Amniotic stem cell (primary cell): ENCODE measurements at places on chromosomes 2 and 18.

- no peak for DNase-seq
Measured at GRCh38 chr2:217611056-217611455, 391.7 kb downstream of the TNS1 start.

GRCh38 chr2:148643421-148643820 lies 1.1 kb upstream of the EPC2 start:
- DNase-seq, result no peak

GRCh38 chr18:6602365-6602764 lies 127.2 kb upstream of the ARHGAP28 start:
- DNase-seq, result no peak

- DNase-seq, result no peak
Measured at GRCh38 chr2:145421841-145422240, 901.9 kb upstream of the ZEB2 start.

GRCh38 chr2:19473350-19473749 lies 114.9 kb upstream of the OSR1 start:
- no peak for DNase-seq

- DNase-seq, result peak; percentile 54
Measured at GRCh38 chr2:74003494-74004211, 18.9 kb downstream of the TET3 start.

GRCh38 chr2:232541961-232542714 lies 2.6 kb downstream of the CHRNG start:
- no peak for DNase-seq

- DNase-seq, result peak; percentile 25
Measured at GRCh38 chr2:74261204-74261864, 62.9 kb downstream of the MTHFD2 start.

DNA sequence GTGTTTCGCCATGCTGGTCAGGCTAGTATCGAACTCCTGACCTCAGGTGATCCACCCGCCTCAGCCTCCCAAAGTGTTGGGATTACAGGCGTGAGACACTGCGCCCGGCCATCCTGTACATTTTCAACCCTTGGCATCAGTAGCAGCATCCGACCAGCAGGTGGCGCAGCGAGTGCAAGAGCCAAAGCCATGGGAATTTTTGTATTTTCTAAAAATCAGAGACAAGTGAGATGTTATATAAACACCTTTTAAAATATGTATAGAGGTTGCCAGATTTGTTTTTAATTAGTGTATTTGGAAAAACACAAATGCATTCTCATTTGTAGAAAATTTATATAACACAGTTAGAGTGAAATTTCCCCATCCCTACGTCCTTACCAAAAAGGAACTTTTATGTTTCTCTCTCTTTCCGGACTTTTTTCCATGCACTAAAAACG lies 36.8 kb downstream of the MOGAT1 start:
- DNase-seq, result peak; percentile 67

- no peak for DNase-seq
Measured at GRCh38 chr2:39581866-39582265, 83.9 kb upstream of the TMEM178A start.

DNA sequence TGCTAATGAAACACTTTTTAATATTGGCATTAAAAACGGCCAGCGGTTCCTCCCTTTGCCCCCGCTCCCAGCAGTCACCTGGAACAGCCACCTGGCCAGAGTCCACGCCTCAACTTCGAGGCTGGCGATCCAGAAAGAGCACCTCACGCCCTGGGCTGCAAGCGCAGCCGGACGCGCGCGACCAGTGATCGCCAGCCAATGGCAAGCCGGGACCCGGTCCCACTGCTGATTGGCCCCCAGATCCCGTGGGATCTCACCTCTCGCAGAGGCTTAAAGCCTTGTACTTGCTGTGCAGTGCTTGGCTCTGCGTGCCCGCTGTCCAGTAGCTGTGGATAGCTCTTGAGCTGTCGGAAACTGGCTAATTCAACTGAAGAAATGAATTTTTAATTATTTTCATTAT lies 4.1 kb upstream of the RBM45 start:
- no peak for DNase-seq

GRCh38 chr2:65204461-65205210 lies 23.0 kb upstream of the ACTR2 start:
- no peak for DNase-seq

DNA sequence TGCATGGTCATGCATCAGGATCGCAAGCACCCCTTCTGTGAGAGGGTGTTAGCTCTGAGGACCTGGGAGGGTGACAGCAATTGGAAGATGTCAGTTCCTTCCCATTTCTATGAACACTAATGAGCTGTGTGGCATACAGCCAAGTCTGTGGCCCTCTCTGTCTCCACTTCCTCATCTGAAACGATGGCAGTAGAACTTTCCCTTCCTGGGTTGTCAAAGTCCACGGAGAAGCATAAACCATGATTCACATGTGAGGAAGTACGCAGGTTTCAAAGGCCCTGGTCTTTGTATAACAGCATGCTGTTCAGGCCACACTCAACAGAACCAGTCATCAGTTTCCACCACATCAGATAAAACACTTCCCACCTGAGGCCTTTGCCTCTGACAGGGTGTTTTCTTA lies 167.4 kb upstream of the RAB6C start:
- no peak for DNase-seq

DNA sequence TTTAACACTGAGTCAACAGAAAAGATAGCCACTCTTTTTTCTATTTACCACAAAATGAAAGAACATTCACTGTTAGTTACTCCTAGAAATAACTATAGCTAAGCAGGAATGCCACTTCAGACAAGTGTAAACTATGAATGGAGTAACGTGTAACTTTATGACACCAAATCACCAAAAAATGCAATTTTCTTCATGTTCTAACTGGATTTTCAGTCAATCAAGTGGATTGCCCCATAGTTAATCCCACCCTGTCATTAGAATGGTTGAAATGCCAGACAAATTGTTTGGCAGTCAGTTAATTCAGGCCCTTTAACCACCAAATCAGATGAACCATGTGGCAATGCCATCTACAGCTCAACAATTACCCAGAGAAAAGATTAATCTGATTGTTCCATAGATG lies 9.9 kb downstream of the EPHA4 start:
- no peak for DNase-seq

DNA sequence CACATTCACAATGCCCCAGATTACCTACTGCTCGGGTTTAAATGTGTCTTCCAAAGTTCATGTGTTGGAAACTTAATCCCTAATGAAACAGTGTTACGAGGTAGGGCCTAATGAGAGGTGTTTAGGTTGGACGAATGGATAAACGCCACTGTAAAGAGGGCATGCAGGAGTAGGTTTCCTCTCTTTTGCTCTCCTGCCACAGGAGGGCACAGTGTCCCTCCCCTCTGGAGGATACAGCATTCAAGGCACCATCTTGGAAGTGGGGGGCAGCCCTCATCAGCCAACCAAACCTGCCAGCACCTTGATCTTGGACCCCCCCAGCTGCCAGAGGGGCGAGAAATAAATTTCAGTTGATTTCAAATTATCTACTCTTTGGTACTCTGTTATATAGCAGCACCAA lies 103.5 kb downstream of the TSHZ1 start:
- no peak for DNase-seq

DNA sequence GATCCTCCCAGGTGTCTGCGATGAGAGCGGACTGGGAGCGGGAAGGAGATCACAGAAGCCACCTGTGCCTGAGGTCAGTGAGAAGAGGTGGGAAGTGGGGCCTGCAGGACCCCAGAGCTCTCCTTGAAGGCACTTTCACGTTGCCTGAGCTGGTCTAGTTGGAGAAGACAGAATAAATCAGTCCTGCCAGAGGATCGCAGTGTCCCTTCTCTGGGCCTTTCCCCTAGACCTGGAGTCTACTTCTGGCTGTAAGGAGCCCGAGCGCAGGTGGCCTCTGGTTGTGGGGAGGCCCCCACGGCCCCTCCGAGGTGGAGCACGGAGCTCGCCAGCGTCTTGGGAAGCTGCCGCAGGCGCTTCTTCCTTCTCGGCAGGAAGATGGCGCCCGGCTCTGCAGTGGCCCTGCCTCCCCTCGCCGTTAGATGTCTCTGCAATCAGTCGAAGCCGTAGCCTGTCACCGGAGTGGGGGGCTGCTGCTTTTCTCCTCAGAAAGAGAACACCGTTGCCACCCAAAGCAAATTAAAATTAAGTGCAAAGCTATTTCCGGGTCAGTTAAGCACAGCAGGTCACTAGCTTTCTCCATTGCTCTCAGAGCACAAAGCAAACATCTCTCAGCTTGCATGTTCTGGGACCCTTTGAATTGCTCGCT lies 212.0 kb upstream of the MYT1L start:
- no peak for DNase-seq

DNA sequence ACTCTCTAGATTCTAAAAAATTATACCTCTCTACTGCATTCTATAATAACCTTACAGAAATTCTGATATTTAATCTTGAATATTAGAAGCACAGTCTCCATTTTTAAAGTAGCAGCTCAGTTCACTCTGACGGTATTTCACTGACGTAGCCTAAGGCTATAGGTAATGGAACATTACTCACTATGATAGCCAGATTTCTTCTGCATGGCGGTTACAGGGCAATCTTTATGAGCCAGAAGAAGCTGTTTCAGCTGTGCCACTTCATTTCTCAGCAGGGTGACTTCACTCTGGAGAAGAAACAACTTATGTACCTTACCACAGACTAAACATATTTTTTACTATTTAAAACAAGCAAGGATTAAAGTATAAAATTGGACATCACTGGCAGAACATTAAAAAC lies 75.3 kb upstream of the CHN1 start:
- no peak for DNase-seq

DNA sequence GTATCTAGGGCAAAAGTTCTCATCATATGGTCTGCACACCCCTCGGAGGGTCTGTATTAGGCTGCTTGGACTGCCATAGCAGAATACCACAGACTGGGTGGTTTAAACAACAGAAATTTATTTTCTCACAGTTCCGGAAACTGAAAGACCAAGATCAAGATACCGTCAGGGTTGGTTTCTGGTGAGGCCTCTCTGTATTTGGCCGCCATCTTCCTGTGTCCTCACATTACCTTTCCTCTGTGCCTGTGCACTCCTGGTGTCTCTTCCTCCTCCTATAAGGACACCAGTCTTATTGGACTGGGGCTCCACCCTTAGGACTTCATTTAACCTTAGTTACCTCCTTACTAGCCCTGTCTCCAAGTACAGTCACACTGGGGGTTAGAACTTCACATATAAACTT lies 132.5 kb downstream of the NCOA1 start:
- no peak for DNase-seq

DNA sequence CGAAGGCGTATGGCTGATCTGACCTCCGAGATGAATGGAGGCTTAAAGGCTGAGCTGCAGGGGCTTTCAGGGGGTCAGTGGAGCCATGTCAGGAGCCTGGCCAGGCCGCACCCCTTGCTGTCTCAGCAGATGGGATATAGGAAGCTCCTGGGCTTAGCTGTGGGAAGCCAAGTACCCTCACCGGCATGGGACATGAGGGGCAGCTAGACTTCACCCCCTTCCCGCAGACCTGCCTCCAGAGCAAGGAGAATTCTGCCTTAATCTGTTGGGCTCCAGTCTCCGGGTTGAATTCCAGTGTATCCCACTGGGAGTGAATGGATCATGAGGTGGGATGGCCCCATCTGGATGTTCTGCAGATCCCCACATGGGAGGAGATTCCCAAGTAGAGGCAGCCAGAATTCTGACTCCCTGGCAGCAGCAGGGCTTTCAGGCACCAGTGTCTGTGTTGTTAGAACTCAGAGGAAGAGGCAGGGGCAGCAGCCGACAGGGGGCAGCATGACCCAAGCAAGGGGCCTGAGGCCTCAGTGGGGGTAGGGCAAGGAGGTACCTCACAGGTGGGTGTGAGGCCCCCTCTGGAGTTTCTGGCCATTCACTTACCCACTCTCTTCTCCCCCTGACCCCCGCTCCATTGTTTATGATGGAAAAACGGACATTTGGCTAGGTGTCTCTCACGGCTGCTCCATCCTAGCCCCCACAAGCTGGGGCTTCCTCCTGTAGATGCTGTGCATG lies 19.1 kb downstream of the CAPG start:
- DNase-seq, result no peak

DNA sequence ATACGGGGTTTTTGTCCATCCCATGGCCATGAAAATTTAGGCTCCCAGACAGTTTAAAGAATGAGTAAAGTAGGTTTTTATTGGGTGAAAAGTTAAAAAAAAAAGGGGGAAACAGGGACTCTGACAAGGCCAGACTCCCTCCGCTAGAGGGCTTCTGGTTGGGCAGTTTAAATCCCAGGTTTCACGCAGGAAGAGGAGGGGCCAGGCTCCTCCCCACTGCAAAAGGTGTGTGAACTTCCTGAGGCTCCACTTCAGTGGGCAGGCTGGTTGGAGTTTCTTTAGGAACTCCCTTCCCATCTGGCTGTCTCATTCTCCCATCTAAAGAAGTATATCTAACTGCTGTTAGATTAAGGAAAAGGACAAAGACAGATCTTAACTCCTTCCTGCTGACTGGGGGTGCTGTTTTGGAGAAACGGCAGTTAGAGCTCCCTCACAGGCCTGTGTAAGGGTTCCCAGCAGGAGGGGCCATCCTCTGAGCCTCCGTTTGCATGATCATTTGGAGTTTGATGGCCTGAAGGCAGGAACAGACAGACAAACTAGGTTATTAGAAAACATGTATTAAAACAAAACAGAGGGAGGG lies 1160.7 kb downstream of the CNTNAP5 start:
- no peak for DNase-seq

GRCh38 chr2:169877398-169877797 lies 50.1 kb downstream of the UBR3 start:
- DNase-seq, result no peak
